Choroid plexus epithelial cell (primary cell): ENCODE measurements at places on chromosomes 1 and 21.

- peak; percentile 43 for DNase-seq
These were observed 25.1 kb downstream of the C1orf116 start for GRCh38 chr1:207007352-207008033.

- no peak for DNase-seq
These were observed 4.1 kb downstream of the ETNK2 start for GRCh38 chr1:204147406-204148383.

DNA sequence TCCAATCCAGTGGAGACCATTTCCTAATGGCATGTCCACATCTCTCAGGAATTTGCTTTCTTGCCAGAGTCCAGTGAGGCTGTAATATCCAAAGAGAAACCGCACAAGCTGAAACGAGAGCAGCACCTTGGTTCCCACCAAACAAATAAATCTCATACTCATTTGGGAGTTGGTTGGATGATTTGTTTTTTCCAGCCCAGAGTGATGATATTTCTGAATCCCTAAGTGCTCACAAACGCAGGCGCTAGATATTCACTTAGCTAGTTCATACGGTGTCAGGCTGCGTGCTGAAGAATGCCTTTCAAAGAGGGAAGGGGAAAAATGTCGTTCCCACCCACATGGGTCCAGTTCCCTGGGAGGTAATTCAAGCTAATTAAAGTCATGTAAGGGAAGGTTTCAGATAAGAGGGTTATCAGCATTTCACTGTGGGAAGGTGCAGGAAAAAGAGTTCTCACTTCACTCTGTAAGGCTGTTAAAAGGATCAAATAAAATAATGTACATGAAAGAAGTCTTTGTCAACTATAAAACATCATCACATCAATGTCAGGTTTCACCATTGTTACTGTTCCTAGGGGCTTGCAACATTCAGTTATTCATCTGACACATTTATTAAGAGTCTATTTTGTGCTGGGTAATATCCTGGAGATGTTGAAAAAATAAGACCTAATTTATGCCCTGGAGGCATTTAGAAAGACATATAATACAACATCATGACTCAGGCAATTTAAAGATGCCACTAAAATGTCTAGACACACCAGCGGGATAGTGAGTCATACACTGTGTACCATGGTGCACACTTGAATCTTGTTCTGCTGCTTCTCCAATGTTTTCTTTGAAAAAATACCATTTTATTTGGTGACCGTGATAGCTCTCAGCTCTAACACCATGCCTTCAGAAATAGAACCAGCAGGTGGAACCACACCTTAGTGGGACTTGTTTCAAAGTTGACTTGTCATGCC is 19.3 kb downstream of the DPT start:
- DNase-seq, result peak; percentile 70

DNA sequence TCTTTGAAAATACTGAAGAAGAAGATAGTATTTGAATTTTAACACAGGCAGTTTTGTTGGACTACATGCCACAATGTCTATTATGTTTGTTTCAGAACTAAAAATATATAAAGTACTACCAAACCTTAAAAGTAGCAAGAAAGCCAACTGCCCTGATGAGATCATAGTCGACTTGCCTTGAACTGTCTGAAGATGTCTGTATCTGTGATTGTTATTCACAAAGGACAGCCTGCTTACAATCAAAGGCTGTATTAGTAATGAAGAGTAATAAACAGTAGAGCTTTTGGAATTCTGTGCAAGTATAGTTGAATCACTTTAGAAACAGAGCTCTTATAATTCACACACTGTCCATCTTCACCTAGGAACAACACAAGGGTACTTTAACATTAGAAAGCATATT is 228.3 kb downstream of the NCAM2 start:
- DNase-seq, result no peak

GRCh38 chr1:147109041-147109440 is 63.2 kb downstream of the PRKAB2 start:
- no peak for DNase-seq

DNA sequence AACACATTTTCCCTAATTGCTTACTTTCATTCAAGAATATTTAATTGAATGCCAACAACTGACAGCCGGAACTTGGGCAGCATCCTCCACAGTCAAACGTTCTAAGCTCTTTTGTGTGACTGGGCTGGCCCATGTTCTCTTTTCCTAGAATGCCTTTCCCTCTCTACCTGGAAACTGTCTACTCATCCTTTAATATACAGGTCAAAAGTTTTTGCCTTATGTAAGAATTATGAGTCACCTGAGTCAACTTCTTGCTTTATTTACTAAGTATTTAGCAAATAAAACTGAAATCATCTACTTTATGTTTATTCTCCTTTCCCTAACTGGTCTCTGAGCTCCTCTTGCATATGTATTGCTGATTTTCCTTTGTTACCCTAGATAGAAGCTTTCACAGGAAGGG is 172.2 kb downstream of the CHRM3 start:
- DNase-seq, result no peak

GRCh38 chr1:41823471-41823870 is 95.3 kb downstream of the HIVEP3 start:
- no peak for DNase-seq

GRCh38 chr1:181936269-181936668 is 125.2 kb downstream of the ZNF648 start:
- DNase-seq, result no peak

DNA sequence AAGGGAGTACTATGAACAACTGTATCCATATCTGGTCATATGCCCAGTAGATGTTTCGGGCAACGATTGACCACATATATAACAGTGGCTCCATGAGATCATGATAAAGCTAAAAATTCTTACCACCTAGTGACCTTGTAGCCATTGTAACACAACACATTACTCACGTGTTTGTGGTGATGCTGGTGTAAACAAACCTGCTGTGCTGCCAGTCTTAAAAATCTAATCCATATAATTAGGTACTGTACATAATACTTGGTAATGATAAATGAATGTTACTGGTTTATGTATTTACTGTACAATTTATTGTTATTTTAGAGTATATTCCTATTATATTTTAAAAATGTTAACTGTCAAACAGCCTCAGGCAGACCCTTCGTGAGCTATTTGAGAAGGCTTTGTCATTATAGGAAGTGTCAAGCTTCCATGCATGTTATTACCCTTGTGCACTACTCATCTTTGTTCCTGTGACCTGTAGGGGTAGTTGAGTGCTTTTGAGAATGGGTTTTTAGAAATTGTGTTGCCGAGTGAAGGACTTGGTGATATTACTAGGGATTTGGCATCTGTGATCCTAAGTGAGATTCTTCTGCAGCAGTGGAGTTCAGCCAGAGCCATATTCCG is 23.6 kb downstream of the DIP2A start:
- no peak for DNase-seq

DNA sequence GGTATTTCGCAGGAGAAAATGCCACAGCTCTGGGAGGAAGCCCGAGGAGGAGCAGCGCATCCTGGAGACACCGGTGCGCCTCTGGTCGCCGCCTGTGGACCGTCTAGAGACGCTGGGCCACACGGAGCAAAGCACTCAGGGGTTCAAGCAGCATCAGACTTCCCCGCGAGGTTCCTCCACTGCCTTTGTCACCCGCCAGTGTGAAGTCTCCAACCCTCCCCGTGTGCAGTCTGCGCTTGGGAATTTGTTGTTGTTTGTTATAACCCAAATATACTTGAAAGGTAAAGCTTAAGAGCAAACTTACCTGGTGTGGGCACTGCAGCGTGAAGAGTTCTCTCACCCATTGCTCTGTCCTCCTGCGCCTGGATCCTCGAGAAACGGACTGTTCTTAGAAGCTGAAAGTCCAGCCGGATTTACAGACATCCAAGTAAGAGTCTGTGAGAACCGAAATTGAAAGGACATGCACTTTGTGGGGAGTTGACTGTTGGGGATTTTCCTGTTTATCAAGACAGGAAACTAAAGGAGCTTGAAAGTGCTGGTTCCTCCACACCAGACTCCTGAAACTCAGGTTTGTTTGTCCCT is at the start of gene GBP4:
GBP4 (minus strand) TSS at position 452 of the 582 bp plus-strand sequence; CDS start at position 344, 108 bp downstream.
- DNase-seq, result peak; percentile 73

DNA sequence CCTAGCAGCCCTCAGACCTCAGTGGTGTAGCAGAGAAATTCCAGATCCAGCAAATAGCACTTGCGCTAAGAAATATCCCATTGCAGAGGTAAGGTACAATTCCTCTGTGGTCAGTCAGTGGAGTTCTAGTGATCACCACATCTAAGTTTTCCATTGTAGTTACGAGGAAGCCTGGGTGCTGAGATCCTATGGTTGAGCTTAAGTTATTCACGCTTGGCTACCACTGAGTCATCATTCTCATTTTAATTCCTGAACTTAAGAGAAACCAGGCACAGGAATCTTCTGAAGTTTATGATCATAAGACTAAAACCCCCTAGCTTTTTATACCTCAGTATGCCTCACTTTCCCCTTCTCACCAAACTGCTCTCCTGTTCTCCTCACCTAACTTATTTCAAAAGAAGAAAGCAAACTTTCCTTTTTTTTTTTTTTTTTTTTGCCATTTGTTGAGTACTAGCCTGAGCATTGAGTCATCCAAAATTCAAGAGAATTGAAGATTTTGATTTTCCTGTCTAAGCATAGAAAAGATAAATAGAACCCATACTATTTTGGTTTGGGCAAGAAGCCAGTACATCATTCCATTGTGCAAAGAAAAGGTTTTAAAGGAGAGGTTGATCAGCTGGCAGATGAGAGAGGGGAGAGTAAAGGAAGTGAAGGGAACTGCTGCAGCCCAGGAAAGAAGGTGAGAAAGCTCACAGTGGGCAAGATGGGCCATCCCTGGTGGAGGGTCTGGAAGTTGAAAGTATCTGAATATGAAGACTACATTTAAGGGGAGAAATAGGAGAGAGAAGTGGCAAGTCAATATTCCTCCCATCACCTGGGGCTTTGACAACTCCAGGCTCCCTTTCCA is 39.9 kb downstream of the SERBP1 start:
- DNase-seq, result peak; percentile 83

GRCh38 chr1:198970916-198971315 is 332.1 kb downstream of the PTPRC start:
- peak; percentile 65 for DNase-seq

- no peak for DNase-seq
These were observed 286.1 kb downstream of the KIF26B start for GRCh38 chr1:245440922-245441321.

DNA sequence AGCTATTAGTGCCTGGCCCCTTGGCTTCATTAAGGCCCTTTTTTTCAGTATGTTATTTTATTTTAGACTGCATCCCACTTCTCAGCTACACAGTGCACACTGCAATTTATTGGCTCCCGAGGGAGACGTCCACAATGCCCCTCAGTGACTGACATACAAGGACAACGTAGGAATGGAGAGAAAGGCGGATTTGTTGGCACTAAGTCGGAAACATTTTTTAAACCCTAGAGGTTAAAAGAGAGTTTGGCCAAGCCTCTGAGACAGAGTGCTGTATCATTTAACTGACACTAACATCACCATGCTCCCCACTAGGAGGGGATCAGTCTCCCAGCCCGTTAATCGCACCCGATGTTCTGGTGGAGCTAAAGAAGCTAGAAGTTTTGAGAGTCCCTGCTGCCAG is 45.7 kb upstream of the FOXD3 start:
- DNase-seq, result no peak

DNA sequence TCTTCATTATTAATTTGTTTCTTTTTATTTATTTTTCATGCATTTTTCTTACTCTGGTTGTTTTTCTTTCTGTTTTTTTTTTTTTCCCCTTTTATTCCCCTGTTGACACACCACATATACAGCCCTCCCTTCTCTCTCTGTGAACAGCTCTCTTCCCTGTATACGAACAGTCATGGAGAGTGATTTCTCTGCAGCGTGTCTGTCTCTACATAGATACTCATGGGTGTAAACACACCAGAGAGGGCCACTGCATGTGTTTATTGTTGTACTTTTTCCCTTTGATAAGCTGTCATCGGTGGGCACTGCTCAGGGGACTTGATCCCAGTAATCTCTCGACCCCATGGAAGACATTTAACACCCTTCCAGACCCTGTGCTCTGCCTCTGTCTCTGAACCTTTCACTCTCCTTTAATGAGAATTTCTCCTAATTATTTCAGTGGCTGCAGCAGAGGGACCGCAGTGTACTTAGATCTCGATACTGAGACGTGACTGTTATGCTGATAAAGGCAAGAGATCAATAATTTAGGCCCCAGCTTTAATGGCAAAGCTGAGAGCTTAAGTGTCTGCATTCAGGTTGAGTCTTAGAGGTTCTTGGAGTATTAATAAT is 113.1 kb downstream of the PBX1 start:
- no peak for DNase-seq

- no peak for DNase-seq
These were observed 1.7 kb downstream of the PDXK start for GRCh38 chr21:43720539-43721166.

- no peak for DNase-seq
These were observed 64.2 kb downstream of the PLXNA2 start for GRCh38 chr1:208179961-208180409.

DNA sequence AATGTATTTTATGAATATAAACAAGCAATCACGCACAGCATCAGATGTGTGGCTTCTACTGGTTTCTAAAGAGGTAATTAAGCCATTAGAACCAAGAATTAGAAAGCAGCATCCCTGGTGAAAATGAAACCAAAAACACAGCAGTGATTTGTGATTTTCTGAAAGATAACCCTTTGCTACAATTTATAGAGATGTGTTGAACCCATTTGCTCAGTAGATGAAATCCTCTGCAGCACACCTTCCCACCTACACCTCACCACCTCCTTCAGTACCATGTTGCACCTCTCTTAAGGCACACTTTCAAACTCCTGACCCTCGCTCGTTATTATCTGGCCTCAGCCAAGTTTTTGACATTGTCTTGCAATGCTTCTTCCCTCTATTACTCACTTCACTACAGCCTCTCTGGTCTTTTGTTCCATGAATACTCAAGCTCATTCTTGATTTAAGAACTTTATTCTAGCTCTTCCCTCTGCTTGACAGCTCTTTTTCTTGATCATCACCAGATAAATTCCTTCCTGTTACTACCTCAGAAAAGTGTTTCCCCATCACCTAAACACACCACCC is 38.6 kb downstream of the NSL1 start:
- no peak for DNase-seq

DNA sequence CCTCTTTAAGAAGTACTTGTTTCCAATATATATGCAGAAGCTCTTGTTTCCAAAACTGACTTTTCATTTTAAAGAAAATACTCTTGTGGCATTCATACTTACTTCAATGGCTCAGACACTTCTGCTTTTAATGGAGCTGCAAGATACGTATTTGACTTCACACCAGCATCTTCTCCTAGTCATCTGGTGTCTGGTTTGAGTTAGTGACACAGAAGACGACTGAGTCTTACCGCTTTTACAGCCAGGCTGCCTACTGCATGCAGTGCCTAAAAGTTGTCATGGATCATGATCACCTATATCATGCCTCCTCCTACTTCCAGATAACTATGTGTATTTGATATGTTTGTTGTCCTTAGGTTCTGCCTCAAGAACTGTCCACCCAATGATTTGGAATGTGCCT is 185.9 kb downstream of the TPR start:
- DNase-seq, result no peak

- no peak for DNase-seq
These were observed 1.2 kb upstream of the DBT start for GRCh38 chr1:100250807-100251206.

DNA sequence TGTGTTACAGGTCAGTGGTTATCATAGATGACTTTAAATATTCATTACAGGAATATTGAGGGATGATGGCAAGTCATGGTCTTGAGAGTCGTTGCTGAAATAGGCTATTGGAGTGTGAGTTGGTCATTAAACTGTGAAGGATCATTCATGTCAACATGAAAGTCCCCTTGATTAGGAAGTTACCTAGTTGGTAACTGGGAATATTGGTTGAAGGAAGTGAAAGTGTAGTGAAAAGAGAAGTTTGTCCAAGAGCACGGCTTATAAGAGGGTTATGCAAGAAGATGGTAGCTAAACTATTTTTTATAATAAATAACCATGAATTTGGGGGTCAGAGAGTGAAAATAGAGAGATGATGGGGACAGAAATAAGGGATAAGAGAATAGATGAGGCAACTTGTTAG is 16.9 kb downstream of the CRB1 start:
- DNase-seq, result no peak
